ENCODE measurements at places on chromosomes 4 and X.

GRCh38 chrX:137052643-137053235, 18.9 kb upstream of the GPR101 start:
- no peak for DNase-seq

GRCh38 chrX:107603429-107604159, 24.7 kb upstream of the PRPS1 start:
- no peak for DNase-seq

DNA sequence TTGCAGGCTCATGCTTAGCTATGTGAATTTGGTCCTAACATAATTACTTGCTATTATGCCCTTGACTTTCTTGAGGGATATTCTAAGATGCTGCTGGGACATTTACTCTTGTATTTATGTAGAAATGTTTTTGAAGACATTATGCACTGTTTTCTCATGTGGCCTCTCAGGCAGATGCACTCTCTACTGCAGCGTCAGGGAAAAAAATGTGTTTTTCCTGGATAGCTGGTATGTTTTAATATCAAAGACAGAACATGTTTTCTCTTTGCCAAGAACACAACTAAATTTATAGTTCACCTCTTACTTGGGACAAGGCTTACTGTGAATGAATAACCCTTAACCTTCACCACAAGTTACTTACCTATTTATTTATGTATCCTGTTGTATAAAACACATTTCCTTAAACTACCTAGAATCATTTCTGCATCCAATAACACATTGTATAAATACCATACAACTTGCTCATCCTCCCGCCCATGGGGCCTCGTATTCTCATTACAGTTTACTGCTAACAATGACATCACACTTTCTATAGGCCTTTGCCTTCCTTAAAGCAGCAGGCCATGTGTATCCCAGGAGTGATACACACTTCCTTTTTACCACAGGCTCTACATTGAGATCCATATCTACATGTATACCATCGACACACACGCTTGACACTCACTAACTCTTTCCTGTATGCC, 178.7 kb downstream of the SLIT2 start:
- DNase-seq, result no peak

DNA sequence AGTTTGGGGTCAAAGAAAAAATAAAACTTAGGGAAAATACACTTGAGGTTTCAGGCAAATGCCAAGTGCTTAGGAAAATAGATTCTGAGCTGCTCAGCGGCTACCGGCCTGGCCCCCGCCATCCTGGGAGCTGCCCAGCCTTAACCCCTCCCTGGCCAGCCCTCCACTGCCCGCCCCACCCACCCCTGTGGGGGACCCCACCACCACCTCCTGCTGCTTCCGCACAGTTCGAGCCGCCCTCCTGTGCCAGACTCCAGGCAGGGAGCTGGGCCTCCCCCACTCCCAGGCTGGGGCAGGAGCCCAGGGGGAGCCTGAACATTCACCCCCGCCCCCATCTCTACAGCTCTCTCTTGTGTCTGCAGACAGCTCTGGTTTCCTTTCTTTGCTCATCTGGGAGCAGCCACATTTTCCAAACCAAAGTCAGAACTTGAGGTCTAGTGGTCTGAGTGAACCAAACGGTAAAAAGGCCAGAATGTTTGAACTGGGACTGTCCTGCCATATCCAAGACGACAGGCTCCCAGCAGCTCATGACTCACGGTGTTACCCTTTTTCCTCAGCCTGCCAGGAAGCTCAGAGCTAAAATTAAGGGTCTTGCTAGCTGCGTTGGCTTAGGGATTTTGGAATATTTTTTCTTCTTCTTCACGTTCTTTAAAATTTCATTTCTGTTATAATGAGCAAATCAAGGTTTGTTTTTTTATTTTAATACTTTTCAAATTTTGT, 4.7 kb upstream of the FGFR3 start:
- DNase-seq, result no peak

DNA sequence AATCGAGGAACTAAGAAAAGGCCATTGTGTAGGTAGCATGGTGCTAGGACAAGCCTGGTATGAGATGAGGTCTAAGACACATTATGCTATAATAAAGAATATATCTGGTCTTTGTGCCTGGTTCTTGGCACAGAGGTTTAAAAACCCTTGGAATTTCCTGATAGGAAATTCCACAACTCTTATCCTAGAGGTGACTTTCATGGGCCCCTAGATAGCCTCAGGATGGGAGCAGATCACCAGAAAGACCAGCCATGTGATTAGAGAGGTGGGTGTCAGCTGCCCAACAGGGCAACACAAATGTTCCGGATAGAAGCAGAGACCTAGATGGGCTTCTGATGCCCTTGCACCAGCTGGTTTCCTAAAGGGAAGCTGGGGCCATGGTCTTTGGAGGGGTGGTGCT, 107.2 kb downstream of the SCD5 start:
- no peak for DNase-seq

DNA sequence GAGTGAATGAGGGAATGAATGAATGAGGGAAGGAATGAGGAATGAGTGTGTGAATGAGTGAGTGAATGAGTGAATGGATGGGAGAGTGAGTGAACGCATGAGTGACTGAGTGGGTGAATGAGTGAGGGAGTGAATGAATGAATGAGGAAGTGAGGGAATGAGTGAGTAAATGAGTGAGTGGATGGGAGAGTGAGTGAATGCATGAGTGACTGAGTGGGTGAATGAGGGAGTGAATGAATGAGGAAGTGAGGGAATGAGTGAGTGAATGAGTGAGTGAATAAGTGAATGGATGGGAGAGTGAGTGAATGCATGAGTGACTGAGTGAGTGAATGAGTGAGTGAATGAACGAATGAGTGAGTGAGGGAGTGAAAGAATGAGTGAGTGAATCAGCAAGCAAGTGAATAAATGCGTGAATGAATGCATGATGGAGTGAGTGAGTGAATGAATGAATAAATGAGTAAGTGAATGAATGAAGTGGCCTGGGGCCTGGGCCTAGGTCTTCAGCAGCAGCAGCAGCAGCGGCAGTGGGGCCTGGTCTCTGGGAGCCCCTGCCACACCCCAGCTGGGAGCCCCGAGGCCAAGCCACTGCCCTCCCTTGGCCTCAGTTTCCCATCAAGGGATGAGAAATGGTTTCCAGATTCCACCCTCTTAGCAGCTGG, 16.2 kb upstream of the PSAPL1 start:
- DNase-seq, result no peak

DNA sequence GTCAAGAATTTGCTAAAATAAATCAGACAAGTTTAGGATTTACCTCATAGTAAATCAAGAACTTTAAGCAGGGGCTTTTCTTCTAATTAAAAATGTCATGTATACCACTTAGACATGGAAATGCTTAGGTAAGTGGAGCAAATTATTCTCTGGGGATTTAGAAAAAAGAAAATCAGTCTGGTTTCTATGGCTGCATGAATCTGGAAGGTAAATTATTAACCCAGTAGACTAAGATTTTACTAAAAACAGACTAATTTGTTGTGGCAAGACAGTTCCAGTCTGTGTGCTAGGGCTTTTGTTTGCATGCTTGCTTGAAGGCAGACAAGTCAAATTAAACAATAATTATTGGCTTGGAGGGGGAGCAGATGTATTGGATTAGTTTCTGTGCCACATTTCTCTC, 140.6 kb downstream of the TBL1X start:
- no peak for DNase-seq

DNA sequence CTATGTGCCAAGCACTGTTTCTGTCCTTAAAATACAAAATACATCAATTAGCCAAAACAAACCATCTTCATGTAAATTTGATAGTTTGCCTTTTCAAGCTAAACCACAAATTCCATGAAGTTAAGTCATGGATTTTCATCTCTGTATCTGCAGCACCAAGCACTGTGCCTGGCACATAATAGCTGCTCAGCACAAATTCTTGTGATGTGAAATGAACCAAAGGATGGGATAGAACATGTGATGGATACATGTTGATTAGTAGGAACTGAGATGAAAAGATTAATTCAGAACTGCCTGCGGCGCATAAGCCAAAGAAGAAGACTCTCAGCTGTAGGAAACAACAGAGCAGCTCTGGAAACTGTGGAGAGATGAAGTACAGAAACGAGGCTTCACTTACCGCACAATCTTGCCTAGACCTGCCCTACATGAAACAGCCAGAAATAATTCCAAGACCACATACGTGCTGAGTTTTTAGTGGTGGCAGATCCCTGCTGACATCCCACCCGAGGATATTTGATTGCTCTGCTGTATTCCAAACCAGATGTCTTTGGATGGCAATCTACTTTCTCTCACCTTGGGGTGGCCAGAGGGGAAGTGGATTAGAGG, 40.9 kb upstream of the DCLK2 start:
- no peak for DNase-seq

- no peak for DNase-seq
Measured at GRCh38 chr4:15153662-15154061, 151.4 kb downstream of the CPEB2 start.

DNA sequence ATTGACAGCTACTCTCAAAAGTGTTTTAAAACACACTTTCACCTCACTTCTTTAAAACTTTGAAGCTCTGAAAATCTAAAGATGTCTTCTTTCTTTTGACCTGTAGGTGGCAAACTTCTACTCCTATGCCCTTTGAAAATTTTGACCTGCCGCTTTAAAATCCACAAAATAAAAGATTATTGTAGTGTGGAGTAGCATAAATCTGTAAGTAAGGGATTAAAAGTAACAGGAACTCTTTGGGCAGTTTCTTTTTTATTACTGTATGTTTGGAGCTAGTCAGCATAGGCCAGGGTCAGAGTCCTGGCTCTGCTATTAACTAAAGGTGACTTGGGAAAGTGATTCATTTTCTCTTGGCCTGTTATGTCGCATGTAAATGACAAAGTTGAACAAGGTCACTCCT, 25.5 kb downstream of the BBS12 start:
- no peak for DNase-seq

DNA sequence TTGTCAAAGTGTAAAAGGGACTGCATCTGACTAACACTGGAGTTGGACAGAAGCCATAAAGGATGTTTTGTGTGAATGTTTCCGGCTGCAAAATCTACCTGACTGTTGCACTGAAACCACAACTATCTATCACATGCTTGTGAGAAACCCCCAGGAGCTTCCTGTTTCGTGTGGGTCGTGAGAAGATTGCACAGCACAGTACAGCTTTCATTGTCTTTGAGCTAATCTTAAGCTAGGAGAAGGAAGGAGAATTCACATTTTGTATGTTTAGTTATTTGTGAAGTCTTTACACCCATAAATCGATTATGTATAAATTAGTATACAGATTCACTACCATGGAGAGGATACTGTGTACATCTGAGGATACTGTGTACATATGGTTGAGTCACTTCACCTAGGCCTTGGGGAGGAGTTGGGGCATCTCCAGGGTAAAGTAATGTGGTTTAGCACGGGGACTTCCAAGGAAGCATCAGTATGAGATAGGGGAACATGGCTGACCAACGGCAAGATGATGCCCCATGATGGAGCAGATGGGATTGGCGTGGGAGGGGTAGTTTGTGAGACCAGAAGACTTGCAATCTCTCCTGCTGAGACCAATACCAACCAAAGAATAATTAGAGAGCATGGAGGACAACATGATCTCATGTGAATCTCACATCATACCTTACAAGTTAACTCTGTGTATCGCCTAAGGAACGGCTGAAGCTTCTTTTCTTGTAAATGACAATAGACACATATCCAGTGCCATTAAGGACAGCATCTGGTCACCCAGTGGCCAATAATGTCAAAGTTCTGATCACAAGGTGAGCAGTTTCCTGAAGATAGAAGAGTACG, 43.1 kb upstream of the FAM9C start:
- DNase-seq, result no peak

GRCh38 chrX:109830704-109831206, 97.7 kb upstream of the ACSL4 start:
- DNase-seq, result no peak
